ENCODE measurements at places on chromosomes 11 and 22.

GRCh38 chr11:125168918-125169456, 4.4 kb downstream of the PKNOX2 start:
- DNase-seq, result no peak

DNA sequence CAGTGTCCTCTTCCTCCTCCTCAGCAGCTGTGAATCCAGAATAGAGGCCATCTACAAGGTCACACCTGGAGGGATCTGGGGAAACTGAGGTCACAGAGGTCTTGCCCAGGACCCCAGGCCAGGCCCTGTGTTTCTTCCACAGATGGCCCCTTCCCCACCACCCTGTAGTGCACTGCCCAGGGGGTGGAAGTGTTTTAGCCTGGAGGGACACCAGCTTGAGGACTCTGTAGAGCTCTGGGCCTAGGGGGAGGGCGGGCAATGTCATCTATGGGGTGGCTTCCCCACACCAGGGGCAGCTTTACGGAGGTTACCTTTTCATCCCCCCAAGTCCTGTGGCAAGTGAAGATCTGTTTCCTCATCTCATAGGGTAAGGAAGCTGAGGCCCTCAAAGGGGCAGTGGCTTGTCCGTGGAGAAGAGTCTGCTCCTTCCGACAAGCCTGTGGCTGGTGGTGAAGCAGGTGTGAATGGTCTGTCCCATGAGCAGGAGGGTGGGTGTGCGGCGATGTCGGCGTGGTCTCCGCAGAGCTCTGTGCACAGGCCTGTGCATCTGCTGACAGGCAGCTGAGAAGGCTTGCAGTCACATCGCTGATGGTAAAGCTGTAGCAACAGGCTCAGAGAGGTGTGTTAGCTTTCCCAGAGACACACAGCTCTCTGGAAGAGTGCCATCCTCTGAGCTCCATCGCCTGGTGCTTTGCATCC, 74.1 kb upstream of the WNT7B start:
- no peak for DNase-seq

DNA sequence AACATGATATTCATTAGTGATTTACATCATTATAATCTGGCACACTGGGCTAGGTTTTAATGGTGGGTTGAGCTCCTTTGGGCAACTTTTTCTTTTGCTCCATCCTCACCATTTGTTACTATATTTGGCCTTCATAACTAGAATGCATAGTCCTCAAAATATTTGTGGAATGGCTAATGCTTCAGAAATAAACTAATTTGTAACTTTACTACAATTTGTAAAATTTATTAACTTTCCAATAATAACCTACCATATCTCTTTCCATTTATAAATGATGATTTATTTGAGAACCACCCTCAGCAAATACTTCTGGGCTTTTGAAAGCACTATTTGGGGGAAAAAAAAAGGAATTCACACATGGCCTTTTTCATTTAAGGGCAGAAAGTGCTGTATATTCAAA, 79.7 kb downstream of the LARGE2 start:
- peak; percentile 65 for DNase-seq

DNA sequence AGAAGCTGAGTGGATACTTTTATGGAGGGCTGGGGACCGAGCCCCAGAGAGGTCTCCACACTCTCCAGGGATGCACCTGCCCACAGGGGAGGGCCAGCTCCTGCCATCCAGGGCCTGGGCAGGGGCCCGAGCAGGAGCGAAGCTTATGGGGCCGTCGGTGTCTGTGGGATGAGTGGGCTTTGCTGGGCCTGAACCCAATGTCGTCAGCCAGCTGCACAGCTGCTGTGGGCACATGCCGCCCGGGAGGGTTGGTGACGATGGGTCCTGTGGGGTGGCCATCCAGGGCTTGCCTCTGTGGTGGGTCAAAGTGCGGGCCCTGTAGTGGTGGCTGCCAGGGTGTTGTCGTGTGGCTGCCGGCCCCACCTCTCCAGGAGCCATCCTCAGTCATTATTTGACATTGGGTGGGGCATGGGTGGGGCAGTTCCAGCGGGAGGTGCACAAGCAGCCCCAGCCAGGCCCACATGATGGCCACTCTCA, 447.1 kb downstream of the TBC1D22A start:
- DNase-seq, result no peak

DNA sequence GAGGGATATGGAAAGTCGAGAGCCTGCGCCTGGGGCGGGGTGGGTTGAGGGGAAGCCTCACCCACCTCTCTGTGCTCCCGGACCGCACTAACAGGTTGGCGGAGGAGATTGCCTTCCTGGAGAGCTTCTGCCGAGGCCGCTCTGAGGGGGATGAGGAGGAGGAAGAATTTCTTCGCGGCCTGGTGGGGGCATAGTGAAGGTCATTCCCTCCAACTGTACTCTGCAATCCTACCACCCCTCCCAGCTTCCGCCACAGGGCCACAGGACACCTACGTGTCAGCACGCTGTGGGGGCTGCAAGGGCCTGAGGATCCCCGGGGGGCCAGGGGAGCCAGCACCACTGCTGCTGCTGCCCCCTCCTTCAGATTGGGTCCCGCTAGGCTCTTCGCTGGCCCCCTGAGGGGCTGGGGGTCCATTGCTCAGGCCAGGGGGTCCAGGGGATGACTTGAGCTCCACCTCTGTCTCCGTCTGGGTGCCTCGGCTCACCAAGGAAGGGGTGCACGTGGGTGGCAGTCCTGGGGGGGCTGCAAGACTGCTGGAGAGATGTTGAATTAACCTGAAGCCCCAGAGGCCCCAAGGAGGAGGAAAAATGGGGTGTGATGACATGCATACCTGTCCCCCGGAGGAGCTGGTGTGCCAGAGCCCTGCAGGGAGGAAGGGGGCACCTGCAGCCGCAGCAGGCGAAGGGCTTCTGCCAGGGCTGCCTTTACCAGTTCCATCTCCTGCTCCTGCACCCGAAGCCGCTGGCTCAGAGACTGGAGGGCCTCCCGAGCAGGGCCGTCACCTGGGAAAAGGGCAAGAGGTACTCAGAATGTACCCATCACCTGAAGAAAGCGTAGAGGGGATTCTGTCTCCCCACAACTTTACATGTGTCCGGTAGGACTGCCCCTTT, 1.5 kb downstream of the EML3 start:
- no peak for DNase-seq
